ENCODE measurements at places on chromosomes 7 and 10. TPM values are rescaled to one million over a fixed set of nuclear protein-coding genes. Genes with fewer than 3 reads are reported as not detected.

The CCDC3 gene
- total RNA-seq: 3.9 TPM

The ELFN1 gene
- total RNA-seq: 3.8 TPM

The GTPBP10 gene
- total RNA-seq: 26.6 TPM

The ERCC6 gene
- 51.1 TPM for total RNA-seq

The GNAT3 gene
- not detected for total RNA-seq

The LUC7L2 gene
- 93.7 TPM for total RNA-seq

The IFIT2 gene
- total RNA-seq: 30.7 TPM

The SPAG6 gene
- total RNA-seq: not detected

Data from fibroblast of the aortic adventitia (primary cell).